ENCODE measurements at places on chromosomes 11 and 22.

- DNase-seq = no peak
Observed at GRCh38 chr11:17640493-17641164, 78.7 kb upstream of the MYOD1 start.

DNA sequence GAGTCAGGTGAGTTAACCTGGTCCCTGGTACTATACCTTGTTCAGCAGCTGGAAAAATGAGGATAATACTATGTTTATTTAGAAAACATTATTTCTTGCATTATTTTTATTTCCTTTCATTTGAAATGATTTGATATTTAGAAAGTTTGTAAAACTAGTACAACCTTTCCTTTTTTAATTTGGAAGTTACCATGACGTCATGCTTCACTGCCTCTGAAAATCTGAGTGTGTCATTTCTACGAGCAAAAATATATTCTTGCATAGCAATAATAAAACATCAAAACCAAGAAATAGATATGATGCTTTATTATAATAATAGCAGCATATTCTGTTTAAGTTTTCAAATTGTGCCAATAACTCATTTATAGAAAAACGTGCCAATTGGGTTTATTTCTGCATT, 1445.0 kb upstream of the RAG2 start:
- DNase-seq = no peak

DNA sequence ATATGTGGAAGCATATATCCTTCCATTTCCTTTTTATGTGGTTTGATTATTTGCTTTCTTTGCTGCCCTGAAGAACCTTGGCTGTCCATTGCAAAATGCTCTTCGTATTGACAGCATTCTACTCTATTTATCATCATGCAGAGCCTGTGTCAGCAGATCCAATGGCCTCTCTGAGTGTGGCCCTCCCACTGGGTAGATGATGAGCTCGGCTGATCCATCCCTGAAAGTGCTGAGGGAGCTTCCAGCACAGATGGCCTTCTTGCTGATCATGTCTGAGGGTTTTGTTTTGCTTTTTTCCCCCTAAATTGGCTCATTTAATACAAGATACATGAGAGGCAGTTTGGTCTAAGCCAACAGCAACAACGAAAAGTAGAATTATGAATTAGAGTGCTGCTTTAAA, 181.0 kb downstream of the GRIA4 start:
- no peak for DNase-seq

GRCh38 chr11:103652013-103652412, 384.4 kb upstream of the DDI1 start:
- peak; percentile 45 for DNase-seq

DNA sequence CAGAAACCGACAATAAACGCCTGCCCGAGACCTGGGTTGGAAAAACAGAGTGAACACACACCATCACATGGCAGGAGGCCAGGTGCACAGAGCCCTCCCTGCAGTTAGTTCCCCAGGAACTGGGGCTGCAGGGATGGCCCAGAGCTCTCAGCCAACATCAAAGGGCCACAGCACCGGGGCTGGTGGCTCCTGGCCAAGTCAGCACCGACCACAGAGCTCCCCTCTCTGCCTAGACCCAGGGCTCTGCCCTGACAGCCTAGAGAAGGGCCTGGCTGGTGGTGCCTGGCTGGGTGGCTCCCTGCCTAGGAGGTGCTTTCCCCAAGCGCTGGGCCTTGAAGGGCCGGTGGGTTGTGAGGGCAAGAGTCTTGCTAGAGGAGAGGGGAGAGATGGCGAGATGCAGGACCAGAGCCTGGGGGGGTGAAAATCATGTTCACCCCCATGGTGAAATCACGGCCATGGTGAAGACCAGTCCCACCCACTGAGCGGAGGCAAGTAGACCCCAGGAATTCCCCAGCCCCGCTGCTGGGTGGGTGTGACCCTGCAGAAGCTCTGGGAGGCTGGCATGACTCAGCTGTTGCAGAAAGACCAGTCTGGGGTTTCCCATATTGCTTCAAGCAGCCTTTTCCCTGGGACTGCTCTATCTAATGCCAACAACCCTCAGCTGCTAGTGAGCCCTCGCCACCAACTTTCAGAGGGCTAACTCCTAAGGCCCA, 7.2 kb upstream of the BID start:
- DNase-seq = peak; percentile 96

DNA sequence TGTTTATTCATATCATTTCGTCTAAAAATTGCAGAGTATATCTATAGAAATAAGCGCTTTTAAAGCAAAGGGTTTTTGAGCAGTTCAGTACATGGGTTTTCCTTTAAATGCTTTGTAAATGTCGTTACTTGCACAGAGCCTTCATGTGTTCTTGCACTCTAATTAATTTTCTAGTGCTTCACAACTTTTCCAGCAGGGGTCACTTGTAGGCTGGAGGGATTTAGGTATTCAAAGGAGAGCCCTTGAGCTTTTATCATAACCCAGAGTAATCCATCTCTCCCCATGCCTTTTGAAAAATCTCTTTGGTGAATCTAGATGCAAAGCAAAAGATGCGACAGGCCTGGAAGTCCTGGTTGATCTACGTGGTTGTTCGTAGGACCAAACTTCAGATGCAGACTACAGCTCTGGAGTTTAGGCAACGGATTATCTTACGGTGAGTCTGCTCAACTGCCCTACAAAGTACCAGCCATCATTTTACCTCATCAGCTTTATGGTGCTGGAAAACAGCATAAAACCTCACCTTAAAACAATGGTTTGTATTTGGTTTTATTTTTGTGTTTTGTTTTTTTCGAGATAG, 60.4 kb downstream of the SFI1 start:
- DNase-seq = peak; percentile 67

DNA sequence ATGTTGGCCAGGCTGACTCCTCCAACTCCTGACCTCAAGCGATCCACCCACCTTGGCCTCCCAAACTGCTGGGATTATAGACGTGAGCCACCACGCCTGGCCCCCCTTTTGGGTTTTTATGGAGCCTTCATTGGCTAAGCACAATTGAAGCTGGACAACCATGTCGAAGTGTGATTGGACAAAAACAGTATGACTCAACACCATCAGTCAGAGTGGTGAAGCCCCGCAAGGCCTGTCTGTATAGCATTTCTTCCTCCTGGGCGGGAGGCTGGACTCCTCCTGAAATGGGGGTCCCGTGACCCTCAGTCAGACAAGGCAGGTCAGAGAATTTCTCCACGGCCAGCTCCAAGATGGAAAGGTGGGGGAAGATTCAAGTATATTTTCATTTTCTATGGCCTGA, 3.1 kb upstream of the PARVB start:
- no peak for DNase-seq

GRCh38 chr11:33262011-33262645, 4.9 kb downstream of the HIPK3 start:
- DNase-seq = no peak

DNA sequence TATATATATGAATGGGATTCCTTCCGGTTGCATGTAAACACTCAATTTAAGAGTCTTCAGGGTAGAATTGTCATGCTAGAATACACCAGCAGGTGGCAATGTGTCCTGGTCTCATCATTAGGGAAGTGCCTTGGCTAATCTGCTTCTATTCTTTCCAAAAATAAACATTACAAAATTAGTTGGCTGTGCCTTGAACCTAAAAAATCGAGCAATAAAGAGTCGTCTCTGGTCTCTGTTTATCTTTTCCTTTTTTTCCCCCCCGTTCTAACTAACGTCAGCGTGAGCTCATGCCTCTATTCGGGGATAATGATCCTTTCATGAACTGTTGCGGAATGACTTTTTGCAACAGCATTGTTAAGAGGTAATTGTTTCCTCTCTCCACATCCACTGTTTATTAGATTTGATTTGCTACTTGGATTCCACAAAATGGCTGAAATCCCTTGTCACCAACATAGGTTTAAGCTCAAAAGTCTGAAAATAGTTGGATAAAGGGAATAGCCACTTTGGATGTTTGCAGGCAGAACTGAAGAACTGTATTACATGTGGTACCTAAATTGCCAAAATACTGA, 1.2 kb upstream of the ARHGEF12 start:
- DNase-seq = peak; percentile 91

- peak; percentile 52 for DNase-seq
Observed at GRCh38 chr11:11988099-11988651, 20.3 kb downstream of the DKK3 start.

DNA sequence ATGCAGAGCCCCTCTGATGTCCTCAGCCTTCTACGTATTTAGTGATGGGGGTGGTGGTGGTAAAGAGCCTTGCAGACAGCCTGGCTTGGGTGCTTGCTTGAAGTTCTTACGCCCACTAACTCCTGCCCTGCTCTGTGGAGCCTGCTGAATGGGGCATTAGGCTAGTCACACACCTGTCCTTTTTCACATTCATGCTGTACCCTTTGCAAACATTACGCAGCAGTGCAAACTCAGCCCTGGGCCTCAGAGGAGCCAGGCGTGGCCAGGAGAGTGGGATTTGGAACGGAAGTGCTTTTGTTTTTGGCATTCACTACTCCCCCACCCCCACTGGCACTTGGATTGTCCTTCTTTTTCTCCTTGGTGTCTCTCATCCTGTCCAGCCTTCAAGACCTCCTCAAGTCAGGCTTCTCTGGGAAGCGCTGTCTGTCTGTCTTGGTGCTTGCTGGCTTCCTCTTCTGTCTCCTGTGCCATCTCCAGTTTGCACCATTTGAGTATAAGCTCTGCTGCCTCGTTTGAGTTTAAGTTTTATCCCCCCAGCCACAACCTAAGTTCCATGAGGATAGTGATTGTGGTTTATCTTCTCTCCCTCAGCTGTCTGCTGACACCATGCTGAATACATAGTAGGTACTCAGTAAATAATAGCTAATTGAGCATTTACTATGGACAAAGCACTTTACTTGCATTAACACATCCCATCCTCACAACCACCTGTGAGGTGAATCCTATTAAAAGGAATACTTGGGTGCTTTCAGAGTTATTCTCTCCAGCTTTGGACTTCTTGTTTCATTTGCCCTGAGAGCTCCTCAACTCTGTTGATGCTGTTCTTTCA, 26.7 kb downstream of the ZBTB16 start:
- DNase-seq = no peak
